Cardiac ventricle fibroblast (primary cell): ENCODE measurements at places on chromosomes 3 and 15. TPM values are rescaled to one million over a fixed set of nuclear protein-coding genes. Genes with fewer than 3 reads are reported as not detected.

Gene SNX22
- total RNA-seq, result 0.06 TPM in 1 of 2 replicates, not detected in the other

Gene SPINK8
- not detected in 2 replicates for total RNA-seq

Gene RNU5B-1
- not detected in 2 replicates for total RNA-seq

Gene ZNF621
- 9.4 and 11.8 TPM in 2 replicates for total RNA-seq

Gene CHRFAM7A
- 0.54 and 1.4 TPM in 2 replicates for total RNA-seq

Gene STRC
- total RNA-seq, result not detected in 2 replicates

Gene ADAMTS9
- total RNA-seq, result 12.2 and 13.1 TPM in 2 replicates

Gene ECE2
- 0.12 TPM in 1 of 2 replicates, not detected in the other for total RNA-seq

Gene MKRN2OS
- not detected in 2 replicates for total RNA-seq

Gene SCAMP2
- total RNA-seq, result 40.1 and 48.6 TPM in 2 replicates

Gene ARGFX
- total RNA-seq, result not detected in 2 replicates

Gene SLC22A14
- total RNA-seq, result not detected in 2 replicates

Gene MESP2
- 0.98 and 1.3 TPM in 2 replicates for total RNA-seq

Gene GPR149
- not detected in 2 replicates for total RNA-seq

Gene ZBED2
- not detected in 2 replicates for total RNA-seq

Gene DUOXA1
- total RNA-seq, result not detected in 2 replicates

Gene MAP6D1
- 2.6 and 2.7 TPM in 2 replicates for total RNA-seq

Gene CELF6
- 0.19 and 1.3 TPM in 2 replicates for total RNA-seq

Gene SEMA3F
- 9.0 and 10.4 TPM in 2 replicates for total RNA-seq
